IPS DF 6.9 (cell line): ENCODE measurements at places on chromosomes 16 and 17.

- peak; percentile 18 for DNase-seq
Measured at GRCh38 chr16:23836404-23837311, 875 bp downstream of the PRKCB start.

GRCh38 chr17:12310811-12311210 is 290.1 kb downstream of the MAP2K4 start:
- no peak for DNase-seq

DNA sequence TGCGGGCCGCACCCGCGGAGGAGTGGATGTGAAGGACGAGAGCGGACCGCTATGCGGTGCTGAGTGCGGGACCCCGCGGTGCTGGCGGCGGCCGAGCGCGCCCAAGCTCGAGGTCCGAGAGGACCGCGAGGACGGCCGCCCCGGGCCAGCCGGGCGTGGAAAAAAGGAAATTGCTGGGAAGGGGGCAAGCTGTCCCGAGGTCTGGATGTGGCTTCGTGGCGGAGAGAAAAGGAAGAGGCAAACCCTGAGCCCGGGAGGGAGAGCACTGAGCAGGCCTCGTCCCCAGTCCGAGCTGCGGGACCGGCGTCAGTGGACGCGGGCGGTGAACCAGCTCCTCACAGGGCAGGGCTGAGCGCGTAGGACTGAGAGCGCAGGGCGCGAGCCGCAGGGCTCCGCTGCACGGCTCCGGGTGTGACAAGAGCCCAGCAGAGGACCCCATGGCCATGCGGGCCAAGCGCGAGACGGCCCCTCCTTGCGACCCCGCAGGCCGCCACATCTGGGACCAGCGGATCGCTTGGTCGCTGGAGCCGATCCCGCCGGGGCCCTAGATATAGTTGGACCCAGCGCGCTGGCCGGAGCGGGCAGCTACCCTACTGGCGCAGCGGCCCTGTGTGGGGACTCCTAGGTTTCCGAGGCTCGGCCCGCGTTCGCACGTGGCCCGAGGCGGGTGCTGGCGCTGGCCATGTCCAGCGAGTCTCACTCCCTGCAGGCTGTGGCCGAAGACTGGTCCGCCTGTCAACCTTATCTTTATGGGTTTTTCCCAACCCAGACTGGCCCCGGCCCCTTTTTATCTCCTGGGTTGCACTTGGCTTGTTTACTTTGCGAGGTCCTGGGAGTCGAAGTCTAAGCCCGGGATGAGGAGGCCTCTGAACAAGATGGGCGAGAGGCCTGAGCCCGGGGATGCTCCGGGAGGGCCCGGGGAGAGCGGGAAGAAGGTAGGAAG is 2.4 kb downstream of the TBX4 start:
- no peak for DNase-seq

DNA sequence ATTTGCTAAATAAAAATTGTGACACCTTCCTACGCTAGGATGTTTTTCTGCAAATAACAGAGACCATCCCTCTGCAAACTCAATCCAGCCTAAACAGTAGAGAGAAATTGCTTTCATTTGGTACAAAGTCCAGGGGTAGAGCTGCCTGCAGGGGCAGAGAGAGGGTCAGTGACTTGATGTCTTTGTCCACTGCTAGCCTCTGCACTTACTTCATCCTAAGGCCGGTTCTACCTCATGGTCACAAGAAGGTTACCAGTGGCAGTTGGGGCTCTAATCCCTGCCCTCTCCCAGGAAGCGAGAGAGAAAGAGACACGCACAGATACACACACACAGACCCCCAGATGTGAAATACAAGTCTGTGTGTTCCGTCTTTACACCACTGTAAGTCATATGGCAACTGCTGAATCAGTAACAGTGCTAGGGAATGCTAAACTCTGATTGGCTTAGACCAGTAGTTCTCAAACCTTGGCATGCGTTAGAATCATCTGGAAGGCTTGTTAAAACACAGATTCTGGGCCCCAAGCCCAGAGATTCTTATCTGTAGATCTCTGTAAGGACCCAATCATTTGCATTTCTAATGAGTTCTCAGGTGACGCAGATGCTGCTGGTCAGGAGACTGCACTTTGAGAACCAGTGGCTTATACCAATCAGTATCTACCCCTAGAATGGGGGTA is 13.1 kb upstream of the LPCAT2 start:
- DNase-seq, result no peak

DNA sequence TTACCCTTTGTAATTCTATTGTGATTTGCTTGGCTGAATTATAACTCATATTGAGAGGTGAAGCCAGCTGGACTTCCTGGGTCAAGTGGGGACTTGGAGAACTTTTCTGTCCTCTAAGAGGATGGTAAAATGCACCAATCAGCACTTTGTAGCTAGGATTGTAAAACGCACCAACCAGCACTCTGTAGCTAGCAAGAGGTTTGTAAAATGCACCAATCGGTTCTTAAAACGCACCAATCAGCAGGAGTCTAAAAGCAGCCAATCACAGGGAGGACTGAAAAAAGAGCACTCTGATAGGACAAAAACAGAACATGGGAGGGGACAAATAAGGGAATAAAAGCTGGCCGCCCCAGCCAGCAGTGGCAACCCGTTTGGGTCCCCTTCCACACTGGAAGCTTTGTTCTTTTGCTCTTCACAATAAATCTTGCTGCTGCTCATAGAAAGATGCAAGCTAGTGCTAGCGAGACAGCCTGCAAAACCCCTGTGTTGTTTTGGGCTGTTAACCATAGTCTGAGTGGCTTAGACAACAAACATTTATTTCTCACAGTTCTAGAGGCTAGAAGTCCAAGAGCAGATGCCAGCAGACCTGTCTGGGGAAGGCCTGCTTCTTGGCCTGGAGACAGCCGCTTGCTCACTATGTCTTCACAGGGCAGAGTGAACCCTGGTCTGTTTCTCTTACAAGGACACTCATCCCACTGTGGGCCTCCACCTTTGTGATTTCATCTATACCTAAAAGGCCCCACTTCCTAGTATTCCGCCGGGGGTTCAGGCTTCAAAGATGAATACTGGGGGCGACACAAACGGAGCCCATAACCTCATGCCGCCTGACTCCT is 39.0 kb upstream of the CRISPLD2 start:
- DNase-seq, result no peak

- DNase-seq, result peak; percentile 25
Measured at GRCh38 chr16:63361032-63361624, 1324.9 kb upstream of the CDH8 start.

DNA sequence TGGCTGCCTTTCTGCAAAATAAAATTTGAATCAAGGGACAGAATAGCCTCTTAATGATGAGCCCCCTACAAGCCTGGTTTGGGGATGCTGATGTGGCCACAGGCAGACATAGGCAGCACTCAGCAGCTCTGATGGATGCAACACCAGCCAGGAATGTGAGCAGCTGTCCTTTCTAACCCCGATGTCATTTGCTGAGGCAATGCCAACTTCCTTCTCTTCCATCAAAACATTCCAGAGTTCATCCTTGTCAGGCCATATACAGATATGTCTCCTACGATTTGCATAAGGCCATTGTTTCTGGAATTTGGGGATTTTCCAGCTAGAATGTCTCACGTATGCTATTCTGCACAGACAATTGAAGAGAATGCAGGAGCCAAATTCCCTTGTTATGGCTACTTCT is 52.1 kb upstream of the MYOCD start:
- DNase-seq, result no peak

- DNase-seq, result no peak
Measured at GRCh38 chr17:32491371-32492263, 4.8 kb downstream of the CDK5R1 start.

DNA sequence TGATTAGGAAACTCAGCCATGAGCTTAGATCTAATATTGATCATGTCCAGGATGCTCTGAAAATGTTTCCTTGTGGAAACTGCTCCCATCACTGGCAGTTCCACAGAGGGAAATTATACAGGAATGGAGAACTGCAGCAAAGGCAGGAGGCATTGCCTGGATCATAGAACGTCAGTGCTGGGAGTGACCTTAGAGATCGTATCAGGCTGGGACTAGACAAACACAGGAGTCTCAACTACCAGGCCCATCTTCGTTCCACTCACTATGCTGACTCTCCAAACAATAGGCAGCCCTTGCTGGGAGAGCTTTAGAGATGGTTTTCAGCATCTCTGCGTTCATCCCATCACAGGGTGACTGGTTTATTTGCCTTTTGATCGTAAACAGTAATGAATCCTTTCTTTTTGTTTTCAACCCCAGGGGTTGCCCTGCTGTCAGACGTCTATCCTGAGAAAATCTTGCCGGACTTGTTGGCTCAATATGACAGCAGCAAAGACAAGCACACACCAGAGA is 130.3 kb downstream of the TANGO6 start:
- DNase-seq, result no peak

- no peak for DNase-seq
Measured at GRCh38 chr17:74281799-74282198, 7.8 kb downstream of the DNAI2 start.

- no peak for DNase-seq
Measured at GRCh38 chr17:28282596-28282995, 36.4 kb upstream of the TMEM97 start.

GRCh38 chr17:75610103-75610984 is 22.7 kb downstream of the MYO15B start:
- no peak for DNase-seq

DNA sequence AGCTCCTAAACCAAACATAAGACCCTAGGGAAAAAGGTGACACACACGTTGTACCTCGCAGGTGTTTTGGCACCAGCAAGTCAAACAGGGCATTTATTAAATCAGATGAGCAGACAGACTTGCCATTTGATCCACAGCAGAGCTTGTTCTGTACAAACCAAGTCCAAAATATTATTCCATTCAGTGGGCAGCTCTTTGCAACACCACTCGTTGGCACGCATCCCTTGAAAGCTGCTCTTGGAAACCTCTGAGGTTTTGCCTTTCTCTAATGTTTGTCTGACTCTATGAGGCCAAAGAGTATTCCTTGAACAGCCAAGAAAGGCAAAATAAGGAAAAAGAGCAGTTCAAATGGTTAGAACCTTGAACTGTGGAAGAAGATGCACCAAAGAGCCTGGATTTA is 12.7 kb downstream of the TMEM100 start:
- no peak for DNase-seq

GRCh38 chr17:41439375-41439774 is 1.4 kb downstream of the KRT38 start:
- DNase-seq, result no peak

DNA sequence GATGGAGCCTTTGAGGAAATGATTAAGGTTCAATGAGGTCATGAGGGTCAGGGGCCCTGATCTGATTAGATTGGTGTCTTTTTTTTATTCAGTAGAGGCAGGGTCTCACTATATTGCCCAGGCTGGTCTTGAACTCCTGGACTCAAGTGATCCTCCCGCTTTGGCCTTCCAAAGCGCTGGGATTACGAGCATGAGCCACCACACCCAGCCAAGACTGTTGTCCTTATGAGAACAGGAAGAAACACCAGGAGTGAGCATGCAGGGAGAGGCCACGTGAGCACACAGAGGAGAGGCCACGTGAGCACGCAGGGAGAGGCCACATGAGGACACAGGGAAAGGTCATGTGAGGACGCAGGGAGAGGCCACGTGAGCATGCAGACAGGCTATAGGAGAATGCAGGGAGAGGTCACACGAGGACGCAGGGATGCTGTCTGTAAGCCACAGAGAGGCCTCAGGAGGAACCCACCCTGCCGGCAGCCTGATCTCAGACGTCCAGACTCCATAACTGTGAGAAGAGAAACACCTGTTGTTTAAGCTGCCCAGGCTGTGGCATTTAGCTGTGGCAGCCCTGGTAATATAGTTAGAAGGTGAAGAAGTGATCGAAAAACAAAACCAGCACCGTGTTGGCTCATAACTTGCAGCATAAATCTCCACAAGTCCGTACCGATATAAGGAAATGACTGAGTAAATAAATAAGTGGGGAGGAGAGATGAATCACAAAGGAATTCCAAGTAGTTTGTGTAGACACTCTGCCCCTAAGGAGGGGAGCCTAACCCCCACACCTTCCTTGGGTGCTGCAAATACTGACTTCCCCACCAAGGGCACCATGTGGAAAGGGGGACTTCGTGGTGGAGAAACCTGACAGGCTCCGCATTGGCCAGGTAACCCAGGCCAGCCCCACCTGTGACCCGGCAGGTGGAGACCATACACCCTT is 14.6 kb upstream of the CSNK1D start:
- no peak for DNase-seq

DNA sequence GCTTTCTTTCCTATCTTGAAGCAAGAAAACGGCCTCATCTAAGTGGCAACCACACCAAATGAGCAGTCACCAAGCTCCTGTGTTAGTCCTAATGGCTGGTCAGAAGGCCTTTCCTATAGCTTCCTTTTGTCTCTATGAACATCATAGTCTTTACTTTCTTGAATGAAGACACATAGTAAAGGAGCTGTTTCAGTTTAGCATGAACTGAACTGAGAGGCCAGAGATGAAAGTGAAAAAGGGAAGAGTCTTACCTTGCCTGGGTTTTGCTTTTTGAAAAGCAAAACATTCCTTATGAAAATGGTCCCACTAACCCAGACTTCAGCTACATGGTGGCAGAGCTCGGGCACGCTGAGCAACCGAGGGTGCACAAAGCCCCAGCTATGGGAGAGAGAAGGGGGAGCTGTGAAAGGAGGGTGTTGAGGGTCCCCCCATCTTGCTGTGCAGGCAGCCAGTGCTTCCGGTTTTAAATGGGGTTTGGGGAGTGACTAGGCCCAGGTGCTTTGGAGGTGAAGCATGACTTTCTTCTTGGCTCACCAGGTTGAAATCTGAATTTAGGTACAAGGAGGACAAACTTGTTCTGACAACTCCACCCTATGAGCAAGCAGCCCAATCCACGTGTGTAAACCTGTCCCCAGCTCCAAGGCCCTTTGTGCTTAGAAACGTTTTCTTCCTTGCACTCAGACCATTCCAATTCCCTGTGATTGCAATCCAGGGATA is 9.1 kb upstream of the PSMC3IP start:
- DNase-seq, result no peak

DNA sequence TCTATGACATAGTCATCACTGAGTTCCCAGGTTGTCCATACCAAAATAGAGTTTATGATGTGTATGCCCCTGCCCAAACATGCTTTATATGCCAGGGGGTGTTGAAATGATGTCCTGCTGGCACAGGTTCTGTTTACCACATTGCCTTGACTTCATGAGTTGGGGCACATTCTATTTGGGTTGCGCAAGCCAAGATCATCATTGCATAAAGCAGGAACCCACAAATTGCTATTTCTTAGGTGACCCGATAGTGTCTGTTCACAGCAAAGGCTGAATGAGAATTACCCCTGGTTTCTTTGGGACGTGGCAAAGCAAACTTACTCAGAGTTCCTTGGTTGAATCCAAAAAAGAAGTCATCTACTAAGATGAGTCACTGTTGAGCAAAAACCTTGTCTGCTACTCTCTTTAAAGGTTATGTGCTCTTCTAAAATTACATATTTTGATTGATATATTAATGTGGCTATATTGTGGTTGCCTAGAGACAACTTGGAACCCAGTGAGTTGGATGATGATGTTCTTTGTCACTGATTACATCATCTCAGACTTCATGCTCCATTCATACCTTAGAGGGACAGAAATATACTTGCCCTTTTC is 912.6 kb upstream of the SOX9 start:
- DNase-seq, result no peak

- no peak for DNase-seq
Measured at GRCh38 chr16:29154088-29154487, 169.2 kb downstream of the LAT start.

GRCh38 chr17:21674242-21674731 is 18.0 kb upstream of the KCNJ18 start:
- no peak for DNase-seq
